ENCODE measurements at places on chromosomes 5 and 9.

- peak; percentile 55 for DNase-seq
These were observed 103.9 kb upstream of the SMIM23 start for GRCh38 chr5:171681677-171682076.

DNA sequence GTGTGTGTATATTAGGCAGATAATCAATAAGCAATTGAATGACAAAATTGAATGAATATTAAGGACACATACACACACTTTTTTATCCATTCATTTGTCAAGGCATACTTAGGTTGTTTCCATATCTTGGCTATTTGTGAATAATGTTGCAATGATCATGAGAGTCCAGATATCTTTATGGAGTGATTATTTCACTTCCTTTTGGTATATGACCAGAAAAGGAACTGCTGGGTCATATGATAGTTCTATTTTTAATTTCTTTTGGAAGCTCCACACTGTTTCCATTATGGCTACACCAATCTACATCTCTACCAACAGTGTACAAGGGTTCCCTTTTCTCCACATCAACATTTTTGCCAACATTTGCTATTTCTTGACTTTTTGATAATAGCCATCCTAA lies 137.7 kb upstream of the PAPPA start:
- DNase-seq: no peak

- peak; percentile 88 for DNase-seq
These were observed 153.5 kb downstream of the PRELID2 start for GRCh38 chr5:145681686-145682085.

DNA sequence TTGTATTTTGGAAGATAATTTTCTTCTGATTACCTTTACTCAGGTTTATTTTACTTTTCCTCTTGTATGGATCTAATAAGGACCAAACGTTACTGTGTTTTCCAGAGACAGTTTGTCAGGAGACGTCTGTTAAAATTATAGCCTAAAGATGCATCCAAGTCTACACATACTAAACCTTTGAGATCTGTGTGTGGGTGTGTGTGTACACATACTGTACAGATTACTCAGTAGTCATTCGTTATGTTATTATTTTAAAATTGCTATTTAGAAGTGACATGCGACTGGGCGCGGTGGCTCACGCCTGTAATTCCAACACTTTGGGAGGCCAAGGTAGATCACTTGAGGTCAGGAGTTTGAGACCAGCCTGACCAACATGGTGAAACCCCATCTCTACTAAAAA lies 51.6 kb upstream of the CNTLN start:
- DNase-seq: no peak

DNA sequence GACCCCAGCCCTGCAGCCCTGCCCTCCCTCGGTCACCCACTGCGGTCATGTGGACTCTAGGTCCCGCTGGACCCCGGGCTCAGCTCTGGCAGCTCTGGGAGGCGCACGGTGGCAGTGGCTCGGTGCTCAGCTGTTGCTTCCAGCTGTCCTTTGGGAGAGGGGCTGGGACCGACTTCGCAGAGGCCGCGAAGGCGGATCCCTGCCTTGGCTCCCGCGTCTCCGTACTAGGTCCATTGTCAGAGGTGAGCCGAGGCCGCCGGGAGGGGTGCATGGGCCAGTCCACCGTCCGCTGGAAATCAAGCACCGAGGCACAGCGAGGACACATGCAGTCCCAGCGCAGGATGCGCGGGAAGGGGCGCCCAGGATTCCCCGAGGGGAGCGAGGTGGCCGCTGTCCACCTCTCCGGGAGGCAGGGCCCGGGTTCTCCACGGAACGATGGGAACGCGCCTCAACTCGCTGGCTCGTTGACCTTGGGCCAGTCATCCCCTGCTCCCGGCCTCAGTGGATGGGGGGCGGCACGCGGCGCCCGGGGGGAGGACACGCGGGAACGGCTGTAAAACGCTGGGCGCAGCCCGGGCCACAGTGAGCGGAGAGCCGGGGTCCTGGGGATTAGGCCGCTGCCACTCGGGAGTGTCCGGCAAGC lies 732 bp downstream of the GBGT1 start:
- no peak for DNase-seq

DNA sequence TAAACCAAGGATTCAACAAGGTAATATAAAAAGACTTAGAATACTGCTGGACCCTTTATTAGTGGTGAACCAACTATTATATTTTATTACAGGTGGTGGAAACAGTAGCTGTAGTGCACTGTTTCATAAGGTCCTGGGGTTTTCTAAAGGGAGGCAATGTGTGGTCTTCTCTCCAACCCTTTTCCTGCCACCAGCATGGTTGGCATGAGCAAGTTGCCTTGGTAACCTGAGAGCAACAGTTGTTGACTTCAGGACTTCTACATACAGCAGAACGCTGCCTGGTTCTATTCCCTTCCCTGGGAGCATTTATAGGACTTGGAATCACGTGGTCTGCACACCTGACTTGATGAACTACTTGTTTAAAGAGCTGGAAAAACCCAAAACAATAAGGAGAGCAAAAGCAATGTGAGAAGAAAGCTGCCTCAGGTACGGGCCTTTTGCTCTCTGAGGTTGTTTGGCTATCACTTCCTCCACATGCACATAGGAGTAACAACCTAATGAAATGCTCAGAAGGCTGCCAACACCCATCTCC lies 81.1 kb upstream of the RAI14 start:
- DNase-seq: no peak

DNA sequence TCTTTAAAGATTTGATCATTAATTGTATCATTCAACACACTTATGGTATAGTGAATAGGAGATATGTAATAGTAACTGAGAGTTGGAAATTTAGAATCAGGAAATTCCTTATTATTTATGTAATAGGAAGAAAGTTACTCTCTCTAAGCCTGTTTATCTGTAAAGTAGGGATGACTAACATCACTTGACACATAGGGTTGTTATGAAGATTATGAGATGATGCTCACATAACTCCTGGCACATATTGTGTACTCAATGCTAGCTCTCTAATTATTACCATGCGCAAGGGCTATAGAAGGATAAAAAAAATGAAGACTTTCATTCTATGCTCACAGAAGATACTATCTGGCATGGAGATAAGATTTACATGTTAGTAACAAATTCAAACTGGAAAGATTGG lies 149.9 kb downstream of the ISOC1 start:
- no peak for DNase-seq

- DNase-seq: no peak
These were observed 45.0 kb upstream of the IPPK start for GRCh38 chr9:92714787-92715487.

DNA sequence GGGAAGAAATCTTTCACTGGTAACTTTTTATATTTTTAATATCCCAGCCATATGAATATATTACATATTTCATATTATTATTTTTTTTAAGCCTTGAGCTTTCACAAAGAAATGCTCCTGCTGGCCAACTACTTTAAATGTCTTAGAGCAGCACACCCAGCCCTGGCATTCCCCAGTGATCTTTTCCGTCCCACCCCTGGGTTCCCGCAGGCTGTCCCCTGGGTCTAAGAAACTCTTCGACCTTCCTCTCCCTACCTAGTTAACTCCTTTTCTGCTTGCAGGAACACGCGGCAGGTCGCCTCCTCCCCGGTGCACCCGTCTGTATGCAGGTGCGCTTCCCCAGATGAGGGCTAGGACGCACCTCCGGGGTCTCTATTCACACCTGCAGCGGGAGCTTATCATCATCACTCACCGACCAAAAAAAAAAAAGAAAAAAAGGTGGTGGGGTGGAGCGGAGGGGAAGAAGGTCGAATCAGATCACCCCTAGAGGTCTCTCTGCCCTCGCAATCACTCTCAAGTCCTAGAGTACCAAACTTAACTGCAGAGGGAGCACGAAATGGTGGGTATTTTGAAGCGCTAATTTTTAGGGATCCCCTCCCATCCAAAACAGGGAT lies 696 bp downstream of the ZFP62 start:
- DNase-seq: peak; percentile 62

- no peak for DNase-seq
These were observed 6.0 kb downstream of the MRPS2 start for GRCh38 chr9:135506327-135507103.

DNA sequence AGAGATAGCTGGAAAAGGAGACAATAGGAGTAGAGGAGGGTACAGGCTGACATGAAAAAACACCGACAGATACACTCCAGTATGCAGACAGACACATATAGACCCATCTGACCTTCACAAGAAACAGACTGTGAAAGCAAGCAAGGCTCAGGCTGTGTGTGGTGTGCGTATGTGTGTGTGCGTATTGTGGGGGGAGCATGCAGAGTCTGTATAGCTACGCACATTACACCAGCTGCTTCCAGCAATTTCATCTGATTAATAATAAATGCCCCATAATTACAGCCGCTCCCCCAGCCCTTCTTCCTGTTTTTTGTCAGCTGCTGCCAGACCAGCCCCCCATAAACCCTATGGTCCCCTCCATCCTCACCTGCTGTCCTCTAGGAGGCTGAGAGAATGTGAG lies 6.7 kb downstream of the CNTFR start:
- no peak for DNase-seq

GRCh38 chr9:35333551-35333950 lies 156.4 kb upstream of the RUSC2 start:
- DNase-seq: no peak

DNA sequence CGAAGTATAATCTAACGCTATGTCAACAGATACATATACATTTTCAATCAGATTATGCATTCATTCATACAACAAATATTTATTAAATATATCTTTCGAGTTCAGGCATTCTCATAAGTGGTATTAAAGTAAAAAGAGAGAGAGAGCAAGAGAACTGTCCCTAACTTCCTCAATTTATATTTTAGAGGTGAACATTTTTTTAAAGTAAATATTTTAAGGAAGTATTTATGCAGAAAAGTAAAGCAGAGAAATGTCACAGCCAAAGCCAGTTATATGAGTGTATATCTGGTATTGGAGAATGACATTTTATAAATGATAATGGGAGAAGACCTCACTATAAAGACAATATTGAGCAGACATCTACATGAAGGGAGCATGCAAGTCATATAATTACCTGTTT lies 667.3 kb upstream of the CDH9 start:
- DNase-seq: no peak

DNA sequence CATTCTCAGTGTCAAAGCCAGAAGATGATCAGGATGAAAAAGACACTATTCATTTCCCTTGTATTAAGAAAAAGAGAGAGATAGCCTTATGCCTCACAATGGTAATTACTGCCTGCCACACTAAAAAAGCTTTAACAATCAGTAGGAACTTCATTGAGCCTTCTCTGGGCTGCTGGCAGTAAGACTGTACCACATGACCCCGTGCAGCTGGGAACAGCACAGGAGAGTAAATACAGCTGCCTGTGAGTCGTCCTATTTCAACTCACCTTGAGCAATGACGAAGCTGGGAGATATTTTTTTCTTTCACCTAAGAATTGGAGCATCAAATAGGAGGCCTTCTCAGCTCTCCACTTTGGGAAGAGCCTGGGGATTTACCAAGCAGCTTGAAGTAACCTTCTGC lies 316.3 kb downstream of the GABRB2 start:
- DNase-seq: no peak

DNA sequence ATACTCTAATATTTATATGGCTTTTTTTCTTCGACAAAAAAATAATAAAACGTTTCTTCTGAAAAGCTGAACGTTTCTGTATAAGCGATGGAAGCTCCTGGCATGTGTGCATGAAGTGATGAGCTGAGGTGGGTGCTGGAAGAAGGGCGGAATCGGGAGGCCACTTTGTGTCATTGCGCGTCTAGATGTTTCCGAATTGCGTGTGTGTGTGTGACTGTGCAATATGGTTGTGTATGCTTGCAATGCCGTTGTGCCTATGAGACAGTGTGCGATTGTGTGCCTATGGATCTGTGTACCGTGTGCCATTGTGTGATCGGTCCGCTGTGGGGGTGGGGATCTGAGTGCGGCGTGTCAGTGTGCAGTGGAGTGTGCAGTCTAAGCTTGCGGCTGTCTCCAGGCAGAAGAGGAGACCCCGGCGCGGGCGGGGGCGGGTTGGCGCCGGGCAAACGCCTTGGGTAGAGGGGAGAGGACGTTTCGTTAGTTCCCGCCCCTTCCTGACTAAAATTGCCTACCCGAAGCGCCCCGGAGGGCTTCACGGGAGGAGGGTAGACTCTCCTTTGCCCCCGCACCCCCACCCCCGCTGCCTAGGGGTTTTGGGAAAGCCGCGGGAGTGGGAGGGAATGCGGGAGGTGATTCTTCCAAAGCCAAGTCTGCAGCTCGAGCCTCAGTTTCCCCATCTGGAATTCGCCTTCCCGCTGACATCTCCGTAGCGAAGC lies 24.2 kb downstream of the PCDHGC5 start:
- peak; percentile 25 for DNase-seq

DNA sequence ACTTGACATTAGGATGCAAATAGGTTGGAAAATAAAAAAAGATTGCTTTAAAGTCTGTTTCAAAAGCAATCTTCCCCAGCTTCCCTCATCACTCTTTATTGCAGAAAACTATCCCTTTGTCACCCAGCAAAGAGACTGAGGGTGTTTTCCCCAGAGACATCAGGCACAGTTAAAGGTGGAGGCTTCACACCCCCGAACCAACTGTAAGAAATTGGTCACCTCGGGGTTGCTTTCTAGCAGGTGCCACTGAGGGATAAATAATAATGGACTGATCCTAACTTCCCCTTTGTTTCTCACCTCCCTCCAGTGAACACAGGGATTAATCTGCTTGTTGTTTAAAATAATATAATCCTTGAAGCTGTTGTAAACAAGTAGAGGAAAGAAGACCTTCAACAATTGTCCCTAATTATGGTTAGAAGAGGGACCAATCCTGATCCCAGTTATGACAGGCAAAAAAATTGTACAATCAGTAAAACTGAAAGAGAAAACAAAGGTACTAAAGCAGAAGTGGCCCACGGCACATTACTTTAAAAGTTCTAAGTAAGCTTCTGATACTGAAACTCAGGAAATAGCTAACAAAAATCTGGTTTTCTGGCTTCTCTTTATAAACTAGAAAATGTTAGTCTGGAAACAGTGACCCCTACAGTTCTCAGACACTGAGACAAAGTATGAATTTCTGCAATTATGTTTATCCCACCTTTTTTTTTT lies 6.6 kb upstream of the PCSK1 start:
- peak; percentile 4 for DNase-seq

DNA sequence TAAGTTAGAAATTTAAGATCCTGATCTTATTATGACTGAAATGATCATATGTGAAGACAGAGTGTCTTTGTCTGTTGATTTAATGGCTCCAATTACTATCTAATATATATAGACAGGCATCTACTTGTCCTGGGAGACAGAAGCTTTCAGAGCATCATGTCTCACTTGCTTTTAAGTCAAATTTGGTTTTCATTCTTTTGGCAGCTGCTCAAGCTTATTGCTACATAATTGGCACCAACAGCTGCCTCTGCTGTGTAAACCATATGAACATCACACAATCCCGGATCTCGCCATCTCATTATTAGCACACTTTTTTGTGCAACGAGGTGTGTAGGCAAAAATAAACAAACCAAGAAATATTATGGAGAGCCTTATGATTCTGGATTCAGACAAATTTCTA lies 1717.9 kb downstream of the EFNA5 start:
- DNase-seq: no peak

Data from SK-MEL-5 (cell line).